ENCODE measurements at places on chromosomes 2 and 18.

GRCh38 chr2:100650151-100650550 is 87.4 kb downstream of the PDCL3 start:
- no peak for DNase-seq

- no peak for DNase-seq
These were observed 136.0 kb upstream of the SERTAD2 start for GRCh38 chr2:64789466-64790320.

DNA sequence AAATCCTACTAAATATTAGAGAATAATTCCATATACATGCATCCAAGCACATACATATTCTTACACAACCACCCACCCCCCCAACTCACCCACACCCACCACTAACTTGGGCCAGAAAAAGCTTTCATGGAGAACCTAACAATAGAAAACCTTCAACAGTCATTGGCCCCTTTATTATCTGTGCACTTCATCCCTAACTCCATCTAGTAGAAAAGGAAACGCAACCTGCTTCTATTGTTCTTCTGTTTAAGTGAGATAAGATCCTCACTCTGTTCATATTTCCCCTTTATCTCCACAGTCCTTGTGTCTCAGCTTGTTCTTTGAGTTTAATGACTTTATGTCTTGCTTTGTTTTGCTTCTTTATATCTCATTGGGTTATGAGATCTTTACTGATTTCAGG is 1740.2 kb upstream of the CELF4 start:
- DNase-seq = no peak

GRCh38 chr18:10374636-10375293 is 79.7 kb upstream of the APCDD1 start:
- peak; percentile 68 for DNase-seq

DNA sequence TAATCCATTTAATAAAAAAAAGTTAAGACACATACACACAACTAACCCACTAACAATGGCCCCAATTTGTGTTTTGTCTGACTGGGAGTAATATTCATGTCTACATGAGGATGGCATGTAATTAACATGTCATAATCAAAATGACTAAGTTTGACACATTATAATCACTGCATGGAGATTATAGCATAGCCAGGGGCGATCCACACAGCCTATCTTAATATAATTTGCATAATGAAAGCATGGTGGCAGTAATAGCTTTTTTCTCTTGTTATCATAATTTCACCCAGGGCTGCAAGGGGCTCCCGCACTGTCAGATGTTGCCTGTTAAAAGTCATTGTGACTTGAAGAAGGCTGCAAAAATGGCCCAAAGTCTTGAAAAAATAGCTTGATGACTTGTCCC is 243.7 kb downstream of the SMAD2 start:
- DNase-seq = no peak

- DNase-seq = no peak
These were observed 9.1 kb downstream of the ASAP2 start for GRCh38 chr2:9215680-9216079.

GRCh38 chr2:48946449-48947048 is 191.0 kb upstream of the LHCGR start:
- peak; percentile 53 for DNase-seq

GRCh38 chr18:35942661-35943060 is 29.8 kb upstream of the RMP24 start:
- no peak for DNase-seq

GRCh38 chr2:37692711-37693110 is 21.3 kb upstream of the CDC42EP3 start:
- no peak for DNase-seq

DNA sequence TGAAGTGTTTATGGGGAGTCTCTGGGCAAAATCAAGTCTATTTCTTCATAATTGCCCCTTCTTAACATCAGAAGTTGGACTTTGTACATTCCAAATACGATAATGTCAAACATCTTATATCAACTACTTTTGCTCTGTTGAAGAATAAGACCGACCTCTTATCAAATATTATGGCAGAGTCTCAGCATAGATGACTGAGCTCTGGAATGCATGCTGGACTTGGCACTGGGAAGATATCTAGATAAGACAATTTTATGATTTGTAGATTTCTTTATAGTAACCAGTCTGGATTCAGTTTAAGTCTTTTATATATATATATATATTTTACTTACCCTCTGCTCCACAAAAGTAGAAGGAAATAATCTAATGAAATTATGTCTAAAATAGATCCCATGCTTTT is 8.2 kb downstream of the APLF start:
- DNase-seq = no peak

- DNase-seq = no peak
These were observed 6.4 kb downstream of the HDAC4 start for GRCh38 chr2:239394346-239394945.

- peak; percentile 82 for DNase-seq
These were observed 59.4 kb downstream of the RNF152 start for GRCh38 chr18:61833387-61833786.

DNA sequence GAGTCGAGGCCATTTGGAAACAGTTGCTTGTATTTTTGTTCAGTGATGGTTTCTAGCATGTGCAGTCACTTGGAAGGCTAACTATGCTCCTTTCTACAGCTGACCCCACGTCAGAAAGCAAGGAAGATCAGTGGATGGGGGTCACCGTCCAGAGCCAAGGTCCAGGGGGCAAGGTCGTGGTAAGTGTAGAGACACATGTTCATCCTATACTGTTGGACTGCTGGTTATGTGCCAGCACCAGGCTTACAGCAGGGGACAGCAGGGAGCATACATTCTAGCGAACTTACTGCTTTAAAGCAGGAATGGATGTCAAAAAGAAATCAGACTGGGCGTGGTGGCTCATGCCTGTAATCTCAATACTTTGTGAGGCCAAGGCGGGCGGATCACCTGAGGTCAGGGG is 40.0 kb downstream of the ITGA6 start:
- peak; percentile 19 for DNase-seq

DNA sequence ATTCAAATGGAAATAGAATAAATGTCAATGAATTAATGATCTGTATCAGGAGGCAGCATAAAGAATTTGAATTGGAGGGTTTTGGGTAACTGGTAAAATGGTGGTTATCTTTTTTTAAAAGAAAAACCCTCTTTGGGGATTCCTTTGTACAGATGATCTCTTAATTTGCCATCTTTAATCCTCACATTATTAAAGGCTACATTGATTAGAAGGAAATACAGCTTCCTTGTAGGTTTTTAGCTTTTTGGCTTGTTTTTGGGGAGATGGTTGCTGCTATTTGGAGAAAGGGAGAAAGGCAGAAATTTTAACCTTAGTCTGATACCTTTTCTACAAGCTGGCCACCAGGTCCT is 600 bp upstream of the MAPRE2 start:
- DNase-seq = no peak

DNA sequence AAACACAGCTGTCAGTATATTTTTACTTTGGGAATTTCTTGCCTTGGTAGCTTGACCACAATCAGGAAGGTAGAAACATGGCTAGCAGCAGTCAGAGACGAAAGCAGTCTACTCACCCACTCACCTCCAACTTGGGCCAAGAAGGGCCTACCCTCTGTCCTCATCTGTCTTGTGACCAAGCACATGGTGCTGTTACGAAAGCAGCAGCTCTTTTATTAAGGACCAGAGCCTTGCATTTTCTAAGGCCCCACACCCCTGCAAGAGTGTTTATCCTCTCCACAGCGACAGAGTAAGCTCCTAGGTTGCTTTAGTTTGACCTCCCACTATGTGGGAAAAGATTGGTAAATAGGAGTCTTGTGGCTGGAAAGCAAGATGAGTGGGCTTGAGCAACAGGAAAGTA is 31.3 kb upstream of the MSTN start:
- DNase-seq = no peak

- peak; percentile 98 for DNase-seq
These were observed 190.1 kb downstream of the TTC32 start for GRCh38 chr2:19711470-19712372.

GRCh38 chr2:189483571-189483970 is 42.3 kb downstream of the WDR75 start:
- no peak for DNase-seq

DNA sequence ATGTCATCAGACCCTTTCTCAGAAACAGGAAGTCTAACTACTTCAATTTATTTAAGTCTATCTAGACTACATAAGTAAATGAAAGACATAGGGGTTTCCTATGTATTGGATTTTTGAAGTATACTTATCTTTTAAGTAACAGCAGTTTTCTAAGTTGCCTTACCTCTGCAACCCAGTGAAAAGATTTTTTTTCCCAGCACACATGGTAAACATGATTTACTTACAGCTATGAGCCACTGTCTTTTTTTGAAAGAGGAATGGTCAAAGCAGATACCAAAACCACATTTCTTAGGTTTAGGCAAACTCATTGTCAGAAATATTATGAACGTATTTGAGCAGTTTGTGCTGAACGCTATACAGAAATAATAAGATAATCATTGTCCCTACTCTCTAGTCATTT is 78.7 kb upstream of the OTX1 start:
- no peak for DNase-seq

GRCh38 chr18:70292628-70293027 is 3.8 kb downstream of the SOCS6 start:
- DNase-seq = no peak

- peak; percentile 32 for DNase-seq
These were observed 131.7 kb downstream of the BCL2L11 start for GRCh38 chr2:111252436-111252835.

GRCh38 chr18:76948345-76948744 is 126.0 kb downstream of the ZNF236 start:
- DNase-seq = no peak

DNA sequence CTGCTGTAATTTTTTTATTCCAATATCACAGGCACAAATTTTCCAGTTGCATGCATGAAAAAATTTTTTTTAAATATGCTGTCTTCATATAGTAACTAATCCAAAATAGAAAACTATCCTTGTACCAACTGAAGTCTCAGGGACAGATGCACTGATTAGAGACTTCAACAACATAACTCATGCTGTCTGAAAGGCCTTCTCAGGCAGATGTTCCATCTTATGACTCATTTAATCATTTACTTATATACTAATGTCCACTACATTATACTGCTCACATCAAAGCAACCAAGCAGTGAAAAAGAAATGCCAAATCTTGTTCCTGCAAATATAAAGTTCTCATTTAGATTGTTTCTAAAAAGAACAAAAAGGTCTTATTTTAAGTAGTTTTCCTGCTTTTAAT is 53.1 kb downstream of the OLA1 start:
- DNase-seq = peak; percentile 6

DNA sequence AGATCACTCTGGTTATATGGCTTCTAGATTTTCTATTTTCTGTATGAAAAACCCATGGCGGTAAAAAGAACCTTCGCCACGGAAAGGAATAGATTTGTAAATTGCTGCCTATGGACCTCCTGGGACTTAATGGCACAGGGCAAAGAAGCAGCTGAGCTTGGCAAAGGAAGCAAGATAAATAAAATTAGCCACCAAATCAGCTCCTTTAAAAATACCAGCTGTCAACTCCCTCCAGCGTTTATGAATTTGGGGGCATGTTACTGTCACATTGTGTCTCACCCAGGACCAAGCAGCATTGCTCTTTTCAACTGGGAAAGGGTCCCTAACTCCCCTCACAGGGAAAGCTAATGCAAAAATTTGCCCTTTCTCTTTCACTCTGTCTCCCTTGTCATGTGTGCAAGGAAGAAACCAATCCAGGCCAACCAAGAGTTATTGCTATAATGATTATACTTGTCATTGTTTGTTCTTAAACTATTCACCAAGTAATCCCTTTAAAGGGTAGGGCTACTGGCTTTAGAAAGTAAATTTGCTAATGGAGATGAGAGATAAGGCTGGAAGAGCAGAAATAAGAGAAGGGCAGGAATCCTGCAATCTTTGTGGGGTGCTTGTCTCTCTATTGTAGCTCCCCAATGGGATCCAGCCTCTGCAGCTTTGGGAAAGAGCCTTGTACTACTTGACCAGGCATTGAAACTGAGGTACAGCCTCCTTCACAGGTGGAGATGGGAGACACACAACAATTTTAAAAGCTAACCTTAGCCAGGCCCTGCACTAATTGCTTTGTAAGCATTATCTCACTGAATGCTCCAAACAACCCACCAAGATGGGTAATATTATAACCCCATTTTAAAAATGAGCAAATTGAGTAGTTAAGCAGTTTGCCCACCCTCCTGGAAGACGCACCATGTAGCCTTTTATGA is 119.1 kb upstream of the KLF7 start:
- DNase-seq = no peak

DNA sequence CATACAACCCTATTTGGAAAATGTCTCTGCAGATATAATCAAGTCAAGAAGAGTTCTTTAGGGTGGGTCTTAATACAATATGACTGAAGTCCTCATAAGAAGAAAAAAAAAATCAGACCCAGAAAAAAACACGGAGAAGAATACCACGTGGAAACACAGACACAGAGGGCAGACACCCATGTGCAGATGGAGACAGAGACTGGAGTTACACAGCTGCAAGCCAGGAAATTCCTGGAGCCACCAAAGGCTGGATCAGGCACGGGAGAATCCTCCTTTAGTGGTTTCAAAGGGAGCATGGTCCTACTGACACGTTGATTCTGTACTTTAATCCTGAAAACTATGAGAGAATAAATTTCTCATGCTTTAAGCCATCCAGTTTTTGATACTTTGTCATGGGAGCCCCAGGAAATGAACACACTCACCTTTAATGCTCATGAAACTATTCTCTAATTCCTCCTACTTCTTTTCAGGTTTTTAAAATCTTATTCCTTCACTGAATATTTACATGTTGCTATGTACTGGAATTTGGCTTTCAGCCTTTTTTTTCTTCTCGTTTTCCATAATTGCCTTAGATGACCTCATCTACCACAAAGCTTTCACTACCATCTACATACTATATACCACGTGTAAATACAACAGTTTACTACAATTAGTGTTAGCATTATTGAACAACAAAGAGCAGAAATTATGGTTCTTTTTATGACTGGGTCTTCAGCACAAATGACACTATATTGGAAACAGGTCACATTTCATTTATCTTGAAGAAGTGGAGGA is 529.1 kb downstream of the IRS1 start:
- no peak for DNase-seq

GRCh38 chr18:10201226-10201625 is 253.2 kb upstream of the APCDD1 start:
- DNase-seq = no peak

GRCh38 chr18:73023975-73024374 is 156.2 kb upstream of the NETO1 start:
- no peak for DNase-seq

DNA sequence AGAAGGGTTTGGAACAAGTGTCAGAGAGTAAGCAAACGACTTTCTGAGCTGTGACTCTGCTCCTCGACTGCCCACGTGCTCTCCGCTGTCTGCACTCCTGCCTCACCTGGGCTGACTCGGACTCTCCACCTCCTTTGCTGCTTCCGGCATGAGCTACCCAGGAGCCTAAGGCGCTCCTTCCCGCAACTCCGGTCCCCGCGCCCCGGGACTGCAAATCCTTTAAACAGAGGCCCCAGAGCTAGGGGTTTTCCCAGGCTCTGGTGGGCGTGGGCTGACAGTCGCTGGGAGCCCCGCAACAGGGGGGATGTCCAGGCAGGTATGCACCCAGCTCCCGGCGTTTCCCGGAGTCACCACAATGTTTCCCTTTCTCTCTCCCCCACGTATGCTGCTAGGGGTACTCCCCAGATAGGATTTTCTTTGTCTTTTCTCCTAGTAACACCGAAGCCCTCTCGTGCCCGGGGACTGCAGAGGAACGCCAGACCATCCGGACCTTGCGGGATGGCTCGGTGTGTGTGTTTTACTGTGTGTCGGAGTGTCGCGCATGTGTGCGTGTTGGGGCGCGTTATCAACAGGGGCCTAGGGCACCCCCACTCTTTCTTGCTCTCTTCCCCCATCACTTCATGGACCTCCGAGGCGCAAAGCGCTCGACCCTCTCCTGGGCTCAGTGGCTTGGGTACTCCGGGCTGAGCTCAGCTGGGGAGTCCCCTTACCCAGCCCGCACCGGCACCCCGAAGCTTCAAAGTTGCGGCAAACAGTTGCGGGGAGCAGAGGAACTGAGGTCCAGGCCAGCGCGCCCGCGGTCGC is 691 bp upstream of the THSD7B start:
- DNase-seq = no peak

- DNase-seq = peak; percentile 64
These were observed 138.1 kb downstream of the INO80D start for GRCh38 chr2:205947621-205948495.

Data from fibroblast of skin of back (primary cell).